ENCODE measurements at places on chromosomes 5 and 9.

GRCh38 chr5:16665601-16666000 lies 48.8 kb upstream of the RETREG1 start:
- H3K36me3 ChIP-seq: no peaks in the 10 kb centered on the region
- H3K27ac ChIP-seq: no peak overlapping the region
- no peak overlapping the region for H3K4me3 ChIP-seq
- no peaks in the 10 kb centered on the region for H3K4me1 ChIP-seq
- no peaks in the 10 kb centered on the region for H3K27me3 ChIP-seq

DNA sequence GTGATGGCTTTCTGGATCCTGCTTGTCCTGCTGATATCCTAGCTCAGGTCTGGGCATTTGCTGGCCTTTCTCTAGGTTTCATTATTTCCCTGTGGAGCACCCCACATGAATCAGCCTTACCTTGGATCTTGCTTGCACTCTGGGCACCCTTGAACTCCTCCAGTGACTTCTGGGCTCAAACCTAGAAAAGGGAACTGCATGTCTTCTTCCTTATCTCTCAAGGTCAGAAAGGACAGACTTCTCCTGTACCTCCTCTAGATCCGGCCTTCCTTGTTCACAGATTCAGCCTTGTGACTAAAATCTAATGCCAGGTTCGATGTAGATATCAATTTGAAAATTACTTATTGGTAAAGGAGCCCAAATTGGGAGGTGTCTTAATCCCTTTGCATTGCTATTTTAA lies 267.9 kb downstream of the PARP8 start:
- H3K4me1 ChIP-seq: no peaks in the 10 kb centered on the region
- DNase-seq: no peak
- H3K27ac ChIP-seq: no peak overlapping the region
- H3K36me3 ChIP-seq: no peaks in the 10 kb centered on the region

DNA sequence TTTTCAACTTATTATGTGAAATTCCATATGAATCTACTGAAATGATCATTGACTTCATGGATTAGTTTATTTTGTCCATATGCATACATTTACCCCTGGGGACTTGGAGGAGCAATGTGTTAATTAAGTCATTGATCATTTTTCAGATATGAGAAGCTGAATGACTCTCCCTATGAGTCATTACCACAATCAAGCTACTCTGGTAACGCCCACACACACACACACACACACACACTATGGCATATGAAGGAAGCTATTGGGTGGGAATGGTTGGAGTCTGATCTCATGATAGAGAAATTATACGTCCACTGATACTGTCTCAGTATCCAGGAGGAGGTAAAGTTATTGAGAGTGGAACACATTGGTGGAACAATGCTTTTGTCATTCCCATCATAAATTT lies 528.9 kb downstream of the AGTPBP1 start:
- H3K27ac ChIP-seq: no peak overlapping the region
- H3K27me3 ChIP-seq: no peaks in the 10 kb centered on the region
- no peak overlapping the region for H3K4me3 ChIP-seq
- DNase-seq: no peak
- H3K4me1 ChIP-seq: no peaks in the 10 kb centered on the region

GRCh38 chr5:92850886-92851285 lies 730.1 kb downstream of the NR2F1-AS1 start:
- no peak for DNase-seq
- H3K36me3 ChIP-seq: no peaks in the 10 kb centered on the region
- no peaks in the 10 kb centered on the region for H3K4me1 ChIP-seq
- H3K4me3 ChIP-seq: no peak overlapping the region
- no peaks in the 10 kb centered on the region for H3K27me3 ChIP-seq

DNA sequence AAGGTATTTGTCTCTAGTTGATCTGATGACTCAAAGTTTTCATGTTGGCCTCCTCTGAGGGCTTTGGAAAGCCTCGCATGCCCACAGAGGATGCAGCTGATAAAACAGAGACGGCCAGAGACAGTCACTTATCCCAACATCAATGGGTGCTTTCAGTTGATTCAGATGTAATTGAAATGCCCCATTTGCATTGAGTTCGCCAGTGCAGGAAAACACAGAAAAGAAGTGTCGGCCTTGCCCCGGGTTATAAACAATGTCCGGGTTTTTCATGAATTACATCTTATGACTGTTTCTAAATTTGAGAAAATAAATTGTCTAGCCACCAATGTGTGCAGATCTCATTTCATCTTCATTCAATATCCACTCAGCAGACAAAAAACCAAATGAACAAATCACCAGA lies 42.2 kb upstream of the ICE1 start:
- H3K27me3 ChIP-seq: no peaks in the 10 kb centered on the region
- no peaks in the 10 kb centered on the region for H3K36me3 ChIP-seq
- H3K4me3 ChIP-seq: no peak overlapping the region
